ENCODE measurements at places on chromosomes 12 and 14.

DNA sequence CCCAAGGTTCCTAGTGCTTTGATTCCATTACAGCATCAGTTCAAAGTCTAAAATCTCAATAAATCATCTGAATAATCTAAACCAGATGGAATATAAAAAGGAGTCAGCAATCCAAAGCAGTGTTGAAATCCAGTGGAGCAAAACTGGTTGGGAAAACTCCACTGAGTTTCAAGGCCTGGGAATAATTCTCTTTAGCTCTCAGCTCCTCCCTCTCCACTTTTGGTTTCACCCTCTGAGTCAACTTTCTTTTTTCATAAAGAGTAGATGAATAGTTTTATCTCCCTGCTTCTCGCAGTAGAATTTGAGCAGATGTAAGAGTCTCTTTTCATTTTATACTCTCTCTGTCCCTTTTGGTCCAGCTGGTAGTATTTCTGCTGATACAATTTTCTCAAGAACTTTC lies 338.6 kb downstream of the APAF1 start:
- no peak for DNase-seq
- no peaks in the 10 kb centered on the region for H3K4me1 ChIP-seq
- H3K27me3 ChIP-seq: no peaks in the 10 kb centered on the region
- no peaks in the 10 kb centered on the region for H3K36me3 ChIP-seq

GRCh38 chr12:105053116-105053572 lies 31.1 kb downstream of the ALDH1L2 start:
- no peaks in the 10 kb centered on the region for H3K4me1 ChIP-seq
- H3K27me3 ChIP-seq: no peaks in the 10 kb centered on the region
- H3K27ac ChIP-seq: no peak overlapping the region
- peak; percentile 65 for DNase-seq
- H3K4me3 ChIP-seq: no peak overlapping the region

- peak overlapping the region; percentile 61 for H3K27ac ChIP-seq
- H3K27me3 ChIP-seq: no peaks in the 10 kb centered on the region
- H3K4me1 ChIP-seq: peaks cover 16% of the 10 kb centered on the region
- H3K36me3 ChIP-seq: peaks cover 4% of the 10 kb centered on the region
Measured at GRCh38 chr14:104697317-104697703, 7.9 kb downstream of the INF2 start.

DNA sequence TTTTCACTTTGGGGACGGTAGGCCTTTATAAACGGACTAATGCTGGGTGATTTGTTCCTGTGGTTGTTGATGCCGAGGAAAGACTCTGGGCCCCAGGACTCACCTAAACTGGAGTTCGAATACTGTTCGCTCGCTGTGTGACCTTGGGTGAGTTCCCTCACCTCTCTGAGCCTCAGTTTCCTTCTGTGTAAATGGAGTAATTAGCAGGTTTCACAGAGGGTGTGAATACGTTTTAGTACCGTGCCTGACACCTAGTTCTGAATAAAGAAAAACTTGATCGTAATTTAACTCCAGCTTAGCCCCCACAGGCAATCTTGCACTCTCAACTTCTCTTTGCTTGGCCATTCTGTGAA lies 505 bp downstream of the UBE3B start:
- peak overlapping the region; percentile 99 for H3K27ac ChIP-seq
- no peaks in the 10 kb centered on the region for H3K27me3 ChIP-seq
- H3K4me3 ChIP-seq: peak overlapping the region; percentile 96
- H3K36me3 ChIP-seq: no peaks in the 10 kb centered on the region

- H3K4me1 ChIP-seq: no peaks in the 10 kb centered on the region
- no peaks in the 10 kb centered on the region for H3K27me3 ChIP-seq
- no peak overlapping the region for H3K27ac ChIP-seq
- no peak overlapping the region for H3K4me3 ChIP-seq
- H3K36me3 ChIP-seq: no peaks in the 10 kb centered on the region
- no peak for DNase-seq
Measured at GRCh38 chr12:43883311-43883710, 47.4 kb downstream of the TMEM117 start.

GRCh38 chr12:5581616-5582015 lies 149.7 kb downstream of the NTF3 start:
- no peak overlapping the region for H3K27ac ChIP-seq
- no peaks in the 10 kb centered on the region for H3K4me1 ChIP-seq
- H3K4me3 ChIP-seq: no peak overlapping the region
- no peaks in the 10 kb centered on the region for H3K27me3 ChIP-seq
- DNase-seq: no peak

DNA sequence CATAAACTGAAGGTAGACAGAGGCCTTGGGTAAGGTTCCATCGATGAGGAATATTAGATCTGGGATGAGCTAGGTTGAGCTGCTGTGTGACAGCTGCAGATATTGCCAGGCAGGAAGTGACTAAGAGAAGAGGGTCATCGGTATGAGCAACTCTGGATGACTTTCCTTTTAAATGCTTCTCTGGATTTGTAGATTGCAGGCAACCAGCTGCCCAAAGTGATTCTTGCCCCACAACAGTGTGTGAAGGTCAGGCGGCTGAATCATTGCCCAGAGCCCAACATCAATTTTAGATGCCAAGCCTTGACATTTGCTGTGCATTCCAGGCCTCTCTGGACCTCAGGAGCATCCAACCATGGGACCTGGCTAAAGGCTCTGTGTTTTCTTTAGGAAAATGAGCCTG lies 255.9 kb downstream of the DPF3 start:
- H3K4me3 ChIP-seq: no peak overlapping the region
- H3K27me3 ChIP-seq: no peaks in the 10 kb centered on the region
- H3K36me3 ChIP-seq: no peaks in the 10 kb centered on the region
- no peak for DNase-seq

DNA sequence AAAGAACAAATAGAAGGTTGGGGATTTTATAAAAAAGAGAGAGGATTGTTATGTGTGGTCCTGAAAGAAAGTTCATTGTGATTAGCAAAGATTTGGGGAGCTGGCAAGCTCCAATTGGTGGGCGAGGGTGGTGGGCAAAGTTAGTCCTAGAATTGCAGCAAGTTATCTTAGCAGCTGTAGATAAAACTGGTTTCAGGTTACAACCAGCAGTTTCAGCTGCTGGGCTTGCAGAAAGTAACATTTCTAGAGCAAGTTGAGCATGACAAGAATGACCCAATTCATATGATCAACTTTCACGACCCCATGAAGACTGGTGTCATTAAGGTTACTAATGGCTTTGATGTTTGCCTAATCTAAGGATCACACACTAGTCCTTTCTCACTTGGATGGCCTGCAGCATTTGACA lies 177.9 kb upstream of the NUDT4 start:
- DNase-seq: no peak
- no peaks in the 10 kb centered on the region for H3K4me1 ChIP-seq
- no peak overlapping the region for H3K4me3 ChIP-seq
- H3K27ac ChIP-seq: no peak overlapping the region
- no peaks in the 10 kb centered on the region for H3K36me3 ChIP-seq
- no peaks in the 10 kb centered on the region for H3K27me3 ChIP-seq

Measured in breast epithelium (tissue), 4 donors.